CD4-positive, alpha-beta T cell treated with Interleukin-17A for 1 hour (primary cell): ENCODE measurements at places on chromosomes 5 and 9.

GRCh38 chr5:79840084-79840990 is 150.7 kb downstream of the CMYA5 start:
- no peak for DNase-seq

DNA sequence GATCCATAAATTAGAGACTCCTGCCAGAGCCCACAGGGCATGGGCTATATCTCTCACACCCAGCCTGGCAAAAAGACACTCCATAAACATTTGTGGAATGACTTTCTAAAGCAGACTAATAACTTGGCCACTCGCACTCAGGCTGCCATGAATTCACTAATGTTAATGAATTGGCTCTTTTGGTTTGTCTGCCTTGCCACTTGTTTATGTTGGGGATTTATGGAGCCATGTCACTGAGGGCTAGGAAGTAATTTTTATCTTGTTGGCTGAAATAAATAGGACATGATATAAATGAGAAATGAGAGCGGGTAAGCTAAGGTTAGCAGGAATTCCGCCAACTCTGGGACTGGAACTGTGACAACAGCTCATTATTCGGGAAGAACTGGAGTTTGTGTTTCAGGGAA is 55.2 kb downstream of the DROSHA start:
- no peak for DNase-seq

- DNase-seq = no peak
Measured at GRCh38 chr9:22203371-22204138, 194.4 kb upstream of the CDKN2B start.

GRCh38 chr5:156379206-156379605 is 52.2 kb downstream of the SGCD start:
- DNase-seq = no peak

- no peak for DNase-seq
Measured at GRCh38 chr5:71695071-71695470, 24.0 kb upstream of the CARTPT start.

DNA sequence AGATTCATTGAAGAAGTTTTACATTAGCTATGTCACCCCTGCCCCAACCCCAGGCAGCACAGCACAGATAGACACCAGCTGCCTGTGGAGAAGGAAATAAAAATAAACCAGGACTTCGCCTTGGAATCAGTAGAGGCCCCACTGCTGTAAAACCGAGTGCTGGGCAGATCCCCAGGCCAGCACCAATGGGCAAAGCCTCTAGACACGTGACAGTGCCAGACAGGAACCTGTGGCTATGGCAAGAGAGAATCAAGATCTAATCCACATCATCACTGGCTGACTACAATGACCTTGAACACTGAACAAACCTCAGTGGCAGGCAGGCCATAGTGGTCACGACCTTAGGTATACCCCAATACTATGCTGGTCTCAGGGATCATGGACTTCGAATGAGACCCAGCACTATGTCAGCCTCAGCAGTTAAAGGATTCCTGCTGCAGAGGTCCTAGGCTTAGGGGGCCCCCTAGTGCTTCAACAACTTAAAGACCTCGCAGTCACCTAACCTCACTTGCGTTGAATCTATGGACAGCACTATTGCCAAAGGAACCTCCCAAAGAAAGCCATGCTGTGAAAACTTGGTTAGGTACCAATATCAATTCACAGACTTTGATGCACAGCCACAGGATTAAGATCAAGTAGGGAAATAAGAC is 2118.6 kb upstream of the C9orf72 start:
- DNase-seq = no peak

DNA sequence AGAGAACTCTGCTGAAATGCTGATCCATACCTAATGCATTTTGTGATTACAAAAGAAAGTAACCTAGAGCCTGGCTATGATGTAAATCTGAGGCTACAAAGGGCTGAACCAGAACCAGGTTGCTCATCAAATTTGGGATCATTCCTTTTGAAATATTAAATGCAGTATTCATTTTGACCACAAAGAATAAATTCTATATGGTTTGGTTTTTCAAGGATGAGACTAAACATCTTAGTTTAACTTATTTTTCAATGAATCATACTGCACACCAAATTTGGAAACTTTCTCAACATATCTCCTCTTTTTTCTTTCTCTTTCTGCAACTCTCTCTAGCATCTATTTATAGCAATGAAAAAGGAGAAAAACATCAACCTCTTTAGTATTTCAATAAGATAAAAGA is 46.5 kb downstream of the CEMIP2 start:
- no peak for DNase-seq

DNA sequence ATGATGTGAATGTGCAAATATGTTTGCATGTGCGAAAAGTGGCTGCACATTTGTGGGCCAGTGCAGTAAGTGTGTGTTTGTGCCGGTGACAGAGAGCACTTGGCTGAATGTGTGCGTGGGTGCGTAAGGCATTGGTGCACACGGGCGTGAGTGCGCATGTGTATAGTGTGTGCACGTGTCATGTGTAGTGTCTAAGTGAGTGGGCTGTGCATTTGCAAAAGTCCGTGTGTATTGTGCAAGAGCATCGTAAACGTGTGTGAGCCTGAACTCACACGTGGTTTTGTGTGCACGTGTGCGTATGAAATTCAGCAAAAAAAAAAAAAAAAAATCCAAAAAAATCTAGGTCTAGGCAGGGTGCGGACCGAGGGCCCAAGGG is 6.5 kb upstream of the EBF1 start:
- no peak for DNase-seq
